Thoracic aorta endothelial cell (primary cell): ENCODE measurements at places on chromosomes 1 and 21. TPM values are rescaled to one million over a fixed set of nuclear protein-coding genes. Genes with fewer than 3 reads are reported as not detected.

DMBX1 gene
- total RNA-seq = not detected in 2 replicates

CADM3 gene
- 2.1 and 10.3 TPM in 2 replicates for total RNA-seq

ANGPTL7 gene
- total RNA-seq = not detected in 2 replicates

SHISA4 gene
- total RNA-seq = 8.5 and 9.8 TPM in 2 replicates

TSACC gene
- 0.40 TPM in 1 of 2 replicates, not detected in the other for total RNA-seq

GSTM2 gene
- total RNA-seq = 4.2 and 4.7 TPM in 2 replicates

APCS gene
- not detected in 2 replicates for total RNA-seq

MAP1LC3C gene
- not detected in 2 replicates for total RNA-seq

PKNOX1 gene
- total RNA-seq = 12.6 and 17.2 TPM in 2 replicates

CA6 gene
- total RNA-seq = not detected in 2 replicates

DCST1 gene
- not detected in 2 replicates for total RNA-seq

C4BPB gene
- not detected in 2 replicates for total RNA-seq

CFAP74 gene
- total RNA-seq = not detected in 2 replicates

LAX1 gene
- 0.13 and 0.14 TPM in 2 replicates for total RNA-seq

AGT gene
- total RNA-seq = not detected in 2 replicates

TAGLN2 gene
- 454 and 578 TPM in 2 replicates for total RNA-seq

HMCN1 gene
- total RNA-seq = 9.6 and 15.4 TPM in 2 replicates

PMF1 gene
- total RNA-seq = 43.5 and 54.7 TPM in 2 replicates

C1orf226 gene
- total RNA-seq = 3.4 and 3.7 TPM in 2 replicates

B3GALT2 gene
- not detected in 2 replicates for total RNA-seq

HTR1D gene
- total RNA-seq = 0.13 and 0.22 TPM in 2 replicates

TTC39A gene
- 1.2 and 1.6 TPM in 2 replicates for total RNA-seq

KCNJ9 gene
- total RNA-seq = not detected in 2 replicates

LCE3D gene
- not detected in 2 replicates for total RNA-seq

TMEM125 gene
- not detected in 2 replicates for total RNA-seq

ENAH gene
- 99.1 and 109 TPM in 2 replicates for total RNA-seq

NTMT2 gene
- not detected in 2 replicates for total RNA-seq

FAM43B gene
- total RNA-seq = not detected in 2 replicates

OR2T11 gene
- total RNA-seq = not detected in 2 replicates

GSTM5 gene
- total RNA-seq = 0.40 TPM in 1 of 2 replicates, not detected in the other

RNU11 gene
- total RNA-seq = not detected in 2 replicates

OR2L8 gene
- total RNA-seq = not detected in 2 replicates

POTED gene
- not detected in 2 replicates for total RNA-seq

KCNJ15 gene
- 0.13 and 0.50 TPM in 2 replicates for total RNA-seq

LHX8 gene
- total RNA-seq = not detected in 2 replicates

LEFTY1 gene
- total RNA-seq = not detected in 2 replicates

C1orf21 gene
- total RNA-seq = 26.6 and 32.0 TPM in 2 replicates

OR10Z1 gene
- not detected in 2 replicates for total RNA-seq

FNDC10 gene
- 0.65 and 0.80 TPM in 2 replicates for total RNA-seq

C1orf115 gene
- 23.3 and 25.0 TPM in 2 replicates for total RNA-seq

SLC45A1 gene
- 0.40 and 0.57 TPM in 2 replicates for total RNA-seq

THEM5 gene
- total RNA-seq = not detected in 2 replicates

MPL gene
- 0.07 TPM in 1 of 2 replicates, not detected in the other for total RNA-seq

FCGR3B gene
- total RNA-seq = not detected in 2 replicates
